Left ventricle myocardium superior (tissue), 1 donor: ENCODE measurements at places on chromosomes 16 and 17.

- DNase-seq, result no peak
Observed at GRCh38 chr16:1510941-1511351, 17.8 kb downstream of the TELO2 start.

DNA sequence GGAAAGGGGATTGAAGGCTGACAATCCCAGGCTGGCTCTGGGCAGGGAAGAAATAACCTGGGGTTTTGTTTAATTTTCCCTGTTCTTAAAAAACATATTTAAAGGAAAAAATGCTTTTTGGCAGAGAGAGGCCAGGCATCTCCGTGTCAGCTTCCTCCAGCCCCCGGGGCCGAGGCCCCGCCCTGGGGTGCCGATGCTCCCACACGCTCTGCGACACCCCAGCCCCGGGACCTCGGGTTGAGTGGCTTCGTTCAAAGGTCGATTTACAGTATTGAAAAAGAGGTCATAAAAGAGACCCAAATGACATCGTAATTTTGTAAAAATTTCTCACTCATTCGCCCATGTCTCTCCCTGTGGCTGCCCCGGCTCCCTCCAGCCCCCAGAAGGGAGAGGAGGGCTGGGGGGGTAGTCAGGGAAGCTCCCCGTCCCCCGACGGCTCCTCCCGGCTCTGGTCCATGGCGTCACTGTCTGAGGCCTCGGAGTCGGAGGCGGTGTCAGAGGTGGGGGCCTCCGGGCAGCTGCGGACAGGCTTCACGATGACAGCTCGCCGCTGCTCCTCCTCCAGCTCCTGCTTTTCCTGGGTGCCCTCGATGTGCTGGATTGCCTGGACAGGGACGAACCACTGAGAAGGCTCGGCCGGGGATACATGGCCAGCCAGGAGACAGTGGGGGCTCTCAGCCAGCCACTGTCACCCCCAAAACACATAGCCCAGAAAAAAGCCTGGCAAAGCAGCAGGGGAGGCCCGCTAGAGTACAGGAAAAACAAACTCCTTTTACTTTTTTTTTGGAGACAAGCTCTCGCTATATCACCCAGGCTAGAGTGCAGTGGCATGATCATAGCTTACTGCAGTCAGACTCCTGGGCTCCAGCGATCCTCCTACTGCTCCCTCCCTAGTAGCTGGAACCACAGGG lies 14.9 kb downstream of the TFAP4 start:
- peak; percentile 77 for DNase-seq

DNA sequence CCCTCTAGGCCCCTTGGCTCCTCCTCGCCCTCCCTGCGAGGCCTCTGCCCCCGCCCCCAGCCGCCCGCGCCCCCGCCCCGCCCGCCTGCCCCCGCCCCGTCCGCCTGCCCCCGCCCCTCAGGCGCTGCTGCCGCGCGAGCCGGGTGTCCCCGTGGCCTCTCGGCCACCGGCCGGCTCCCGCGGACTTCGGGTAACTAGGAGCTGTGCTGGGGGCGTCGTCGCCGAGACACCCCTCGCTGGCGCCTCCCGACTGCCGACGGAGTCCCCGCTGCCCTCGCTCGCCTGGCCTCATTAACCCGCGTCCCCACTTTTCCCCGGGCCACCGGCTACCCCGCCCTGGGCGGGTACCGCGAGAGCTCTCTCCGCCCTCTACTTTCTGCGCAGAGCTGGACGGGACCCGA lies at the start of gene TLCD1:
TLCD1 (minus strand) TSS at position 8 of the 401 bp plus-strand sequence. CDS start 136 bp downstream, outside the sequence.
- peak; percentile 83 for DNase-seq

- DNase-seq, result no peak
Observed at GRCh38 chr17:49931416-49932137, 37.4 kb upstream of the DLX4 start.

GRCh38 chr17:47644324-47644723 lies 5.4 kb upstream of the KPNB1 start:
- DNase-seq, result no peak

DNA sequence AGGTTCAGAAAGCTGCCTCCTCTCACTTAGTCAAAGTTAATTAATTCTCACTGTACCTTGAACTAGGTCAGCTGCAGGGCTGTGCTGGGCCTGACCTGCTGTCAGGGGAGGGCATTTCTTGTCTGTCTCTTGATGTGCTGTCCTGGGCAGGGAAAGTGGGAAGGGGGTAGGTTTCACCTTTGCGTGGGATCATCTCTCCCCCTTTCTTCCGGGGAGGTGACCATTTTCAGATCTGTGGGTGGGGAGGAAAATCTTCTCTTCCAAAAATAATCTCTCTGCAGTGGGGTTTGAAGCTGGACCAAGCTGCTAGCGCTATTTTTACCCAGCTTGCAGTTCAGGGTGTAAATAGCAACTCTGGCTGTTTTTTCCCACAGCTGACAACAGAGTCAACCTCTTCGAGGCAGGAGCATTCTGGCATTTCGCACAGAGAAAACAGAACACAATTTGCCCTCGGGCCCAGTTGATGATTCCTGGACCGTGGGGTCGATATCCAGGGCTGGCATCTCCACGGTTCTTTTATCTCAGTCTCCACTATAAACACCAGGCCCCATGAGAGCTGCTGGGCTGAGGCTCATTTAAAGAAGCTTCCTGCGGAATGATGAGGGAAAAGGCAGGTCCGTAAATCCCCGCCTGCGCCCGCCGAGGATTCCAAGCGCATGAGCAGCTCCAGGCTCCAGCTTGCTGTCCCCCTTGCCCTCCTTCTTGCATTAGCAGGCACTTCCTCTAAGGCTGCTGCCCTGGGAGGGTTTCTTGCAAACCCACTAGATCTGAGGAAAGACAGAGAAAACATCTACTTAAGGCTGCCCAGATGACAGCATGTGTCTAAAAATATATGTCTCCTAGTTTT lies 93.9 kb downstream of the YPEL2 start:
- peak; percentile 66 for DNase-seq

GRCh38 chr17:75168998-75169397 lies 13.8 kb downstream of the SUMO2 start:
- no peak for DNase-seq

DNA sequence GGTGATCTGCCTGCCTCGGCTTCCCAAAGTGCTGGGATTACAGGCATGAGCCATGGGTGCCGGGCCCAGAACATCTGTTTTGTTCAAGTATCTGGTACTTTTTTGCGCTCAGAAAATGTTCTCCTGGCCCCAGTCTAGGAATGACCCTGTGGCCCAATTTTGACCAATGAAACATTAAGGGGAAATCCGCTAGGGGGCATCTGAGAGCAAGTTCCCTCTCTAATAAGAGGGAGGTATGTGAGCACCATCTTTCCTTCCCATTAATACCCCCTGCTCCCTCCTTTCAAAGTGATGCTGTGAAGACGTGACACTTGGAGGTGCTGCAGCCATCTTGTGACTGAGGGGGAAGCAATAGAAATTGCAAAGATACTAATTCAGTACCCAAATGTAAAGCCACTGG lies 16.5 kb upstream of the CLEC3A start:
- DNase-seq, result no peak

GRCh38 chr16:26453215-26453614 lies 613.5 kb upstream of the C16orf82 start:
- no peak for DNase-seq

DNA sequence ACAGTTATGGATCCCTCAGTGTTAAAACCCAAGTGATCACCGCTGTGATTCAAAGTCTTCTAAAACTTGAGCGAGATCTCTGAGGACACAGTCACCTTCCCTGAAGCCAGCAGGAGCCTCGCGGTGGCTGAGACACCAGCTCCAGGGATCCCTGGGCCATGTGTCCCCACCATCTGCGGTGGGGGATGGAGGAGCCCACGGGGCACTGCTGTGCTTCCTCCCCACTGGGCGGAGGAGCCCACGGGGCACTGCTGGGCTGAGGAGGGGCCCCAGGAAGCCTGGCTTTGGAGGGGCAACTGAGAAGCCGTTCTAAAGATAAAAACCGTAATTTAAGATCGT lies 65.7 kb upstream of the METRNL start:
- no peak for DNase-seq

- DNase-seq, result no peak
Observed at GRCh38 chr16:20850981-20851380, 44.7 kb downstream of the REXO5 start.

- DNase-seq, result no peak
Observed at GRCh38 chr17:80476877-80477646, 655 bp upstream of the NPTX1 start.

DNA sequence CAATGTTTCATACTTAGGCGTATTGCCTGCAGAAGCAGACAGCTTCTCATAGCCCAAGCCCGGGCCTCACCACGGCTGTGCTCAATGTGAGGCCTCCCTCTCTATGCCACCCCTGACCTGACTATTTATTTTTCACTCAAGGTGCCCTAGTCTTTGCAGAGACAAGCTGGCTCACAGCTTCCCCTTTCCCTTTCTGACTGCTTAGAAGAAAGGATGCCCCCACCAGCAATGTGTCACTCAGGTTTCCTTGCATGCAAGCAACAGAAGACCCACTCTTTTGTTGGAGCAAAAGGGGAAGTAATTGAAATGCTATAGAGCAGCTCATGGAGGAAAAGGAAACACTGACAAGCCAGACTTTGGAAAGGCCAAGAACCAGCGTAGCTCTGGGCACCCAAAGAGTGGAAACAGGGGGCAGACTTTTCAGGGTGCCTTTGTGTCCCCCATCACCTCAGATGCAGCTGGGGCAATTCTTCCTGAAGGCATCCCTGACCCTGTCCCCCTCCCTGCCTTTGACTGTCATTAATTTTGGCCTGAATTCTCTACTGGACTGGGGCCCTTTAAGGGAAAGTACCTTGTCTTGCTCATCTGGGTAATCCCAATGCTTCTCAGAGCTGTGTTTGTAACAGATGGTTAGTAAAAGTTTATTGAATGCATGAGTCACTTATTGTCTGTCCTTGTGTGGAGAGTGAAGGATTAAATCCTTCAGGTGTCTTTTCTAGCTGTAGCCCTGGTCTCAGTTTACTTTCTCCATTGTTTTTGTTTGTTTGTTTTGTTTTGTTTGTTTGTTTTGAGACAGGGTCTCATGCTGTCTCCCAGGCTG lies 17.8 kb downstream of the RGS9 start:
- DNase-seq, result no peak

GRCh38 chr16:57600952-57601580 lies 27.4 kb upstream of the ADGRG1 start:
- DNase-seq, result no peak

GRCh38 chr17:1604831-1605528 lies 23.7 kb downstream of the SLC43A2 start:
- no peak for DNase-seq
